ENCODE measurements at places on chromosomes 1 and 21.

DNA sequence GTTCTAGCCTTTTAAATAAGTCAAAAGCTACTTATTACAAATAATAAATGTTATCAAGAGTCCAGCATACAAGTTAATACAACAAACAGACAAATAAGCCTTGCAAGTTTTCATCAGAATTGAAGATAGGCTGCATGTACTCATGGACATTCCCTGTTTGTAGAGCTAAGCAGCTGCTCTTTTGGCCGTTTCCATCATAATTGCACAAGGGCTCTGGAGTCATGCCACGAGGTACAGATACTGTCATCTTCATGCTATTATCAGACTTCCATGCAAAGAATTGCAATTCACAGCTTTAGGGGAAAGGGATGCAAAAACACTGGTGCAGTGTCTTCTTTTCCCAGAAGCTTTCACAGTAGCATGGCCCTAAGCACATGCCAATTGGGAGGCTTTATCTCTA lies 52.8 kb upstream of the TBX15 start:
- DNase-seq = no peak

DNA sequence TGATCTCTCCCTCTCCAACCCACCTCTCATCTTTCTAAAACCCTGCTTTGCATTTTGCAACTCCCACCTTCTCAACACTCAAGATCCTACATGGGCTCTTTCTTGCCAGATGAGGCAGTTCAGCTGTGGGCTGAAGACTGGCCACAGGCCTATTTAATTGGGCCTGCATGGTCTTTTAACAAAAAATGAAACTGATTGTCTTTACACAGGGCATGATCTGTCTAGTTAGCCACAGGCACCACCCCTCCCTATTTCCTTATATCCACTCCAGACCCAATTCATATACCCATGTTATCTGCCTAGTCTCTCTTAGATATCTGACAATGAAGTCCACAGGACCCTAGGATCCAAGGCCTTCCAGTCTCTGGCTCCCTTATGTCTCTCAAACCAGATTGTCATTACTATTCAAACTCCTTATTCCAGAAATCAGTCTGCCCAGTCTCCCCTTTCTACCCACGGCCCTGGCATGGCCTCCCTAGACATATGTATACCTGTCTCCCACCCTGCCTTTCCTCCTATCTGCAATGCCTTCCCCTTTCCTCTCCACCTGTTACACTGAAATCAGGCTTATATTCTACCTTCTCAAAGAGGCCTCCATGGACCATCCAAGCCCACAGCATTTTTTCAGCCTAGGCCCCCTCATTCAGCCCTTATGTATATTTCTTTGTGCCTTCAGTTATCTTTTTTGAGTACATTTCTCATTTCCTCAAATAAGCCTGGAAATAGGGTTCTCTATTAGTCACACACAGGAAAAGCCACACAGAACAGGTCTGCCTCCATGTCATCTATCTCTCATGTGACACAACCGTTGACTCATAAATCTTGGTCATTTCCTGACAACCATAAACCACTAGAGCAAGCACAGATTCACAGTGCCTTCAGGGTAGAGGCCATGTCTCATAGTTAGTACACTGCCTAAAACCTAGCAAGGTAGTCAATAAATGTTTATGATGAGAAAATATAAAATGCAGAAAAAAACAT lies 39.0 kb downstream of the LPAR3 start:
- DNase-seq = no peak

- DNase-seq = no peak
Observed at GRCh38 chr1:2312515-2313301, 78.6 kb downstream of the MORN1 start.

DNA sequence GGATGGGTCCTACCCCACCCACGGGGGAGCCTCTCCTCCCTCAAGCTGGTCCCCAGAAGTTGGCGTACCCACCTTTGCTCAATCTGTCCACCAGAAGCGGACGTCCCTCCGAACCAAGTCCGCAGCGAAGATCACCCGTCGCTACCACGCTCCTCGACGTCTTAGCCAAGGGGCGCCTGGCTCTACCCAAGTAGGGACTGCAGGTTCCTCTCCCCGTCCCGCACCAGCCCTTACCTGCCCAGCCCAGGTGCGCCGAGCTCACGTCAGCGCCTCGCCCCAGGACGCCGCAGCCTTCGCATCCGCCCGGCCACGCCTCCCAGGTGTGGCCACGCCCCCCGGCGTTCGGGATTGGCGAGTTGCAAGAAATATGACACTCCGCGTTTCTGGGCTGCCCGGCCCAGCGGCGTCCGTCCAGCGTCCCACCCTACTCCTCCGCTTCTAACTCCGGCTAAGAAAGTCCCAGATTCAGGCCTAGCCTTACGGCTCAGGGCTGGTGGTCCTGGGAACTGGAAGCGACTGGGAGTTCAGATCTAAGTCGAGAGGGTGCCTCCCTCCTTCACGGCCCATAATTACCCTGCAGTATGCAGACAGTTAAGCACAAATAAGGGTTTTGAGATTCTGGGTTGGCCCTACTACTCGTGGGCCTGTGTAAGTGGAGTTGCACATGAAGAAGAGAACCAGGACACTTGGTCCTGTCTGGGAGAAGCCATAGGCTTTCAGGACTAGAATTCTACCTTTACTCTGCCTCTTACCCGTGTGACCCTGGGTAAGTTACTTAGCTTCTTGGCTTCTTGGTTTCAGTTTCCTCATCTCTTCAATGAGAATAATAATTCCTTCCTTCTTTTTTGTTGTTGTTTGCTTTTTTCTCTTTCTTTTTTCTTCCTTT lies at the start of gene IRF6:
TSS of gene IRF6 (minus strand) at position 268 of the 886 bp plus-strand sequence. CDS start 4,729 bp downstream, outside the sequence.
- peak; percentile 48 for DNase-seq

DNA sequence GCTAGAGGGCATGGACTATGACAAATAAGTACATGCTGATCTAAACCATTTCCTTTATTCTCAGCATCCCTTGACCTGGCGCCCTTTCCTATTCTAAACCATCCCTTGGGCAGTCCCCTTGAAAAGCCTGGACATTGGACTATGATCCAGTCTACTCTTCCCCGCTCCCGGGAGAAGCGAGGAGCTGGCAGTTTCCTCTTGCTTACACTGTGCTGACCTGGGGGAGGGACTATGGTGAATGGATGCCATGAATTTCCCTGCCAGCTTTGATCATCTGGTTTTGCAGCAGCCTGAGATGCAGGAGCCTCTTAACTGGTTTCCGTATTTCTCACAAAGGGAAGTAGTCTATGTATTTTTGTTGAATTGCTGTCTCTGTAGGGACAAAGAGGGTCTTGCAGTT lies 121.7 kb downstream of the KIF26B start:
- DNase-seq = no peak

- DNase-seq = peak; percentile 11
Observed at GRCh38 chr1:147225193-147225730, at the start of gene FMO5. TSS of gene FMO5 (minus strand) at chr1:147225339. CDS start at chr1:147225029, 310 bp downstream.

- DNase-seq = no peak
Observed at GRCh38 chr1:164579381-164579780, 20.4 kb downstream of the PBX1 start.

- no peak for DNase-seq
Observed at GRCh38 chr1:160161965-160162705, 10.7 kb downstream of the ATP1A4 start.

GRCh38 chr1:36455386-36455785 lies 5.1 kb upstream of the OSCP1 start:
- no peak for DNase-seq

DNA sequence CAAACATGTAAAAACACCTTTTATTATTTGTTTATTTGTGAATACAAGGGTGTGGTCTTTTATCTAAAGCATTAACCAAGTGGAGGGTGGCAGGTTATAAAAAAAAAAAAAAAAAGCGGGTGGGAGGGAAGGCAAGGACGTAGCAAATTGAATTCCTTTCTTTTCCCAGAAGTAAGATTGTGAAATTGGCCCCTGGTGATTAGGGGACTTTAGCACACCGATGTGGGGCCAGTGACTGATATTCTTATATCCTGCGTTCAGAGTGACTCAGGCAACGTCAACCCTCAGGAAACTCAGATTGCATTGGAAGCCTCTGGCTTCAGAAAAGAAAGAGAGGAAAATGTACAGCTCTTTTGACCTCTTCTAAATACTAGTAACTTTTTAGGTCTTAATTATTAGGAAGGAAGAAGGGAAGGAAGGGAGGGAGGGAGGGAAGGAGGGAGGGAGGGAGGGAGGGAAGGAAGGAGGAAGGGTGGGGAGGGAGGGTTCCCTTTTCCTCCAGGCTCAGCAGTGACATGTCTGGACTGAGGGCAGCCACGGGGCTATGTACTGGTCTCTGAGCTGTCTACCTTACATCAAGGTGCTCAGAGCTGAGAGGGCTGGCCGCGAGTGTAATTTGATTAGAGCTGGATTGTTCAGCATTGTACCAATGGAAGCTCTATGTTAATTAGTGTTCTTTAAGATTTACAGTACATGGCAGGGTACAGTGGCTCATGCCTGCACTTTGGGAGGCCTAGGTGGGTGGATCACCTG lies 30.2 kb downstream of the EVA1C start:
- no peak for DNase-seq

- no peak for DNase-seq
Observed at GRCh38 chr1:240056350-240056749, 35.3 kb upstream of the FMN2 start.

DNA sequence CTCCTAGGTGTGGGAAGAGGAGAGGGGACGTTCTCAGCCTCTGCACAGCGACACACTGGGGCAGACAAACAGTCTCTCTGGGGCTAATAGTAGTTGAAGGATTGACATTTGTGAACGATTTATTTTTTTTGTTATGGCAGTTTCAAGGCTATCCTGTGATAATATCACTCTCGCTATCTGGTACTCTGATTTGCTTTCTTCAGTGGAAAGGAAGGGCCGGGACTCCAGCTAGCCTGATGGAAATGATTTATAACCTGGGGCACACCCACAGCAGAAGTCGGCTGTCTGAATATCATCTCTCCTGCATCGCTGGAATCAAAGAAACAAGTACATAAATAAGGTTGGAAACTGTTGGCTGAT lies 122.7 kb downstream of the KCNN3 start:
- no peak for DNase-seq

- DNase-seq = no peak
Observed at GRCh38 chr1:19752083-19752696, 47.5 kb downstream of the TMCO4 start.

DNA sequence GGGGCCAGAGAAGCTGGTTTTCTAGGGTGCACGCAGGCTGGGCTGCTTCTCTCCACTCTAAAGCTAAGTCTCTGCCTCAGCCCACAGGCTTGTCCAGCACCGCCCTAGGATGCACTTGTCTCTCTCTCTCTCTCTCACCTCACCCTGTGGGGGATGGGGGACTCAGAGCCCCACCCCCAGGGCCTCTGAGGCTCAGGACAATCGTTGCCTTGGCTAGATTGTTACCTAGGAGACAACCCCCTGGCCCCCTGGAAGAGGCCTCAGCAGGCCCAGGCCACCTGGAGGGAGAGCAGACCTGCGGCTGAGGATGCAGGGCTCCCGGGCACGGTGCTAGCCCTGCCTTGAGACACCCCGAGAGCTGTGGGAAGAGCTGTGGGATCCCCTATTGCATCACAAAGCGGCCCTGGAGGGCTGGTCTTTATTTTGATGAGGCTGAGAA lies at the start of gene ACTRT2:
TSS of gene ACTRT2 (plus strand) at position 235 of the 439 bp plus-strand sequence. CDS start 220 bp downstream, outside the sequence.
- DNase-seq = no peak

DNA sequence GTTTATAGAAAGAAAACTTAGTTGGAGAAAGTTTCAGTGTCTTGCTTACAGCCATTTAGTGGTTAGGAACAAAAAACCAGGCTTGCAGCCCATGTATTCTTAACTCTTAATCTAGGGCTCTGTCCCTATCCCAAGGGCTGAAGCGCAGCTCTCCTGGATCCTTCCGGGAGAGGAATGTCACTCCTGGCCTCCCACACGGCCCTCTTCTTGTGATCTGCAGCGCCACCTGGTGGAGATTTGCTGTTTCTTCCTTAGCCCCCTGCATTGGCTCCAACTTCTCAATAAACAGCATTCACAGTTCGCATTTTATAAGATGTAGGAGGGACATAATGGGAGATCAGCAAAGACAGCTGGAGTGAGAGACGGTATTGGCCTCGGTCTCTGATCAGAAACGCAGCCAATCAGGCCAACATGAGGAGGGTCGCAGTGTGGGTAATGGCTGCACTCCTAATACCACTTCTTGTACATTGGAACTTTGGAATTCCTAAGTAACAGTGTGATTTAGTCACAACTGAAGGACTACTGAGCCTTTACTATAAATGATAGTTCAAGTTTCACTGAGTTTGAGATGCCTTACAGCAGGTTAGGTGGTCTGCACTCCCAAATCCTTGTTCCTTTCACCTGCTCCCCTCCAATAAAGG lies 283.4 kb downstream of the ASTN1 start:
- DNase-seq = no peak

DNA sequence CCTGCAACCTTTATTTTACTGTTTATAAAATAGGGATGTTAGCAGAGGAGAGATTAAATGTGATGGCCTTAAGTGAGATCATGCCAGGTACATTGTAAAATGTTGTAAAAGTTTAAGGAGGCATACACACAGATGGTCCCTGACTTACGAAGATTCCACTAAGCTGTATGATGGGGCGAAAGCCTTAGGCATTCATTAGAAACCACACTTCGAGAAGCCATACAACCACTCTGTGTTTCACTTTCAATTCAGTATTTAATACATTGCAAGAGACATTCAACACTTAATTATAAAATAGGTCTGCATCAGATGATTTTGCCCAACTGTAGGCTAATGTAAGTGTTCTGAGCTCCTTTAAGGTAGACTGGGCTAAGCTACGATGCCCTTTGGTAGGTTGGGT lies 3.7 kb downstream of the SMPDL3B start:
- no peak for DNase-seq

GRCh38 chr1:58608945-58609344 lies 31.9 kb upstream of the TACSTD2 start:
- DNase-seq = no peak

- no peak for DNase-seq
Observed at GRCh38 chr1:89322402-89322801, 41.5 kb upstream of the GBP6 start.

DNA sequence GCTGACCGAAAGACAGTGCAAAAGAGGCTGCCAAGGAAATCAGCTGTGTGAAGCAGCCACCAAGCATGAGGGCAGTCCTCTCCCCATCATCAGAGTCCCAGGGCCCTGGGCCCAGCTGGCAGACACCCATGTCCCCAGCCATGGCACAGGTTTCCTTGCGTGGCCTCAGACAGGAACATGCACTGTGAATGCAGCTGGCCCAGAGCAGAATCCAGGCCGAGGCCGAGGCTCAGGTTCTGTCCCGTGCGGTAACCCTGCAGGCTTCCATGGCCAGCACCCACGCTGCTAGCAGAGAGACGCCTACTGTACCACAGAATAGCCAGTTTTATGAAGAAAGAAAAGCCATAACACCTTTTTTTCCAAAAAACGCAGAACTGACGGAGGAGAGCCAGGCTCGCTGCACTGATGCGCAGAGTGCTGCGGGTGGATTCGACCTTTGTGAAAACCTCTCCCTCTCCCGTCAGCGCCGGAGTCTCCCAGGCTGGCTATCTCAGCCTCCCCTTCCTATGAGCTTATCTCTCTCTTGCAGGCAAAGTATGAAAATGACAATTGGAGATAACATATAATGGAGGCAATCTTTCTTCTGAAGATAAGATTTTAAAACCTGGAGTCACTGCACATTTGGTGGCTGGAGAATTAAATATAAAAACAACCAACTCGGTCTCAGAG lies 106.6 kb downstream of the NPHP4 start:
- no peak for DNase-seq

DNA sequence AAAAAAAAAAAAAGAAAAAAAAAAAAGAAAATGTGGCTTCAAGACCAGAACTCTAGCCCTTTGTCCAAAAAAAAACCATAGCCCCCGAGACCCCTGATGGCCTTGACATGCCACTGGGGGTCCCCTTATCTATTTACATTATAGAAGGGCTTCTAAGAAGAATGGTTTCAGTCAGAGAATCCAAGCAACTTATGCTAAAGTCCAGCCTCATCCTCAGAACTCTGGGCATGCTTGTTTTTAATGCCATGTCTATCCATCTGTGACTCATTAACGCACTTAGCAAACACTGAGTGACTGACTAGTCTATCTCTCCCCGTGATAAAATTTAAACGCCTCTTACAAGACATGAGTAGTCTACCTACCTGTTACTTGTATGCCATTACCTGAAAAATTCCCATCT lies 29.3 kb downstream of the ERG start:
- no peak for DNase-seq

Measured in stimulated activated CD8-positive, alpha-beta memory T cell treated with anti-CD3 and anti-CD28 coated beads, Interleukin-2, amount 100 ng/mL, for 1 hour (primary cell).